ENCODE measurements at places on chromosomes 5 and 9.

GRCh38 chr5:68147659-68148058, 67.9 kb upstream of the PIK3R1 start:
- no peak for DNase-seq

DNA sequence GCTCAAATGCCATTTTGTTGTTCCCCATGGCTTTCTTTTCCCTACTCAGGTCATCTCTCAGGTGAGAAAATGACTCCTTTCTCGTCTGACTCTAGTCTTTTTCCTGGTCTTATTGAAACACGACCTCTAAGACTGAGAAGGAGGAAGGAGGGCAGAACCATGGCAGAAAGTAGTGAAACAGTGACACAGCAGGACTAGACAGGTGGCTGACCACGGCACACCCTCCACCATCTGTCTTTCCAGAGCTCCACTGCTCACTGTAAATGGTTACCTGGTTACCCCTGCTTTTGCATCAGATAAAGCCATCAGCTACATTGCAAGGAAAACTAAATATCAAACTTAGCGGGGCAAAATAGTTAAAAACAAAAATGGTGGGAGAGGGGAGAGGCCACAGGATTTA, 30.9 kb downstream of the NR4A3 start:
- no peak for DNase-seq

DNA sequence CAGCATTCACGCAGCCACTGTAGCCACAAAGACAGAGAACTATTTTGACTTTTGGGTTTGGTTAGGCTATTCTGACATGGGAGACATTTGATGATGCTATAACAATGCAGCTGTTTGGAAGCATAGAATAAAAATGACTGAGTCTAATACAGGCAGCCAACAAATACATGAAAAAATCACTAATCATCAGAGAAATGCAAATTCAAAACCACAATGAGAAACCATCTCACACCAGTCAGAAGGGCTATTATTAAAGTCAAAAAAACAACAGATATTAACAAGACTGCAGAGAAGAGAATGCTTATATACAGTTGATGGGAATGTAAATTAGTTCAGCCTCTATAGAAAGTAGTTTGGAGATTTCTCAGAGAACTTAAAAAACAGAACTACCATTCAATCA, 107.1 kb upstream of the POC5 start:
- DNase-seq = no peak

- no peak for DNase-seq
Observed at GRCh38 chr9:35105571-35106342, 2.8 kb upstream of the STOML2 start.

- peak; percentile 31 for DNase-seq
Observed at GRCh38 chr9:129140397-129141065, 29.3 kb downstream of the PTPA start.

GRCh38 chr9:76697554-76697953, 66.7 kb upstream of the PCA3 start:
- DNase-seq = no peak

DNA sequence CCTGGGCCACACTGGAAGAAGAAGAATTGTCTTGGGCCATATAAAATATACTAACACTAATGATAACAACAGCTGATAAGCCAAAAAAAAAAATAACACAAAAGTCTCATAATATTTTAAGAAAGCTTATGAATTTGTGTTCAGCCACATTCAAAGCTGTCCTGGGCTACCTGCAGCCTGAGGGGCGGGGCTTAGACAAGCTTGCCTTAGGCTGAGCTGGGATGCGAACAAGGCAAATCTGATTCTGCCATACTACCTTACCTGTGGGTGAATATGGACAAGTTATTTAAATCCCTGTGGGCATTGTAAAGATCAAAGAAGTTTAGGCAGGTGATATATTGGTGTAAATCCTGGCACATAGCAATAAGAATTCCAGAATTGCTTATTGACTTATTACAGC, 212.3 kb upstream of the ATP10B start:
- no peak for DNase-seq

- no peak for DNase-seq
Observed at GRCh38 chr9:135772056-135772646, 70.2 kb downstream of the KCNT1 start.

DNA sequence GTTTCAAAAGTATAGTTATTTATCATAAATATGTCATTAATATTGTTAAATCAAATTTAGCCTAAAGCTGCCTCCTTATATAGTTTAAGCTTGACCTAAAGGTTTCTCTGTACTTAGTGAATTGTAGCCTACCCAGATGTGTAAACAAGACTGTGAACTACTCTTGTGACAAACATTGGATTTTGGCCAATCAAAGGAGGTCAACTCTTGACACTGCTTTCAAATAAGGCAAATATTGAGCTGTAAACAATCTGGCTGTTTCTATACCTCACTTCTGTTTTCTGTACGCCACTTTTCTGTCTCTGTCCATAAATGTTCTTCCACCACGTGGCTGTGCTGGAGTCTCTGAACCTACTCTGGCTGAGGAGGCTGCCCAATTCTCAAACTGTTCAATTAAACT, 51.2 kb downstream of the FXN start:
- no peak for DNase-seq

- no peak for DNase-seq
Observed at GRCh38 chr9:116685166-116685565, 1.9 kb upstream of the TRIM32 start.

- no peak for DNase-seq
Observed at GRCh38 chr5:65475895-65476294, 5.8 kb downstream of the ADAMTS6 start.

DNA sequence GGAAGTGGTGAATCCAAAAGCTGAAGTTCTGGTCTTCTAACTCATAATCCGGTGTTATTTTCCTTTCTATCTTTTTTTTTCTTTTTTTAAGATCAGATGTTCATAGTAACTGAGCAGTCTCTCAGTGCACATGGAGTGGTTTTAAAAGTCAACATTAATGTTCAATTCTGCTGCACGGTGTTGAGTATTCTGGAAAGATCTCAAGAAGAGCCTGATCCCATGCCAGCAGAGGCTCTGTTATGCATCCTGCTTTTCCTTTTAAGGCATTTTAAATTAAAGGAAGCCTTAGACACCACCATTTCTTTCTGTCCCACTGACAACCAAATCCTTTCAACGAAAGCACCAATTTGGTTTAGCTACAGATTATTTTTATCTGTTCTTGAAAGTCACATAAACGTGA, 33.4 kb downstream of the SEMA5A start:
- peak; percentile 61 for DNase-seq

DNA sequence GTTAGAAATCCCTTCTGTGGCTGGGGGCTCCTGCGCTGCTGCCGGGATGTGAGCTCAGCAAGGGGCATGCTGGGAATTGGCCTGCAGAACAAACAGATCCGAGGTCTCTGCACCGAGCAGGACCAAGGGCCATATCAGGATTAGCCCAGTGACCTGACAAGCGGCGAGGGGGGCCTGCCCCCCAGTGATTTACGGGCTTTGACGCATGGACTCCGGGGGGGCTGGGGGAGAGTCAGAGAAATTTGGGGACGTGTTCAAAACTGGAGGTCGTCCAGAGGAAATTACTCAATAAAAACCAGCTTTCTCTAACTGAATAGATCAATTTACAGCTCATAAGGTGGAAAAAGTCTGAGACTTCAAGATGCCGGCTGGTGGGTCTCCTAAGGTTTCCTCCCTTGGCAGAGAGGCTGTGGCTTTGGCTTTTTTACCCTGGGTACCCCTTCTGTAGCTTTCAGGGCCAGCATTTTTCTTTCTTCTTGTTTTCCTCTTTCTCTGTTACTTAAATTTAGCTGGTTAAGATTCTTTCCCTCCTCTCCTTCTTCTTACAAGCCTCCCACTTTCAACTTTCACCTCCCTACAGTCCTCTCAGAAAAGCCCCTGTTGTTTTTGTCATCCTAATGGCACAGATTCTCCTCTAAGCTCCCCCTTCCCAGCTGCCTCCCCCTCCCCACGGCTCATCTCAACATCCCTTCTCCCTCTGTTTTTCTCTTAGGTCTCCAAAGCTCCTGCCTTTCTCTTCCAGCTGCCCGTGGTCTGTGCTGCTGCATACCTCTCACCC, 551.0 kb downstream of the CCDC171 start:
- no peak for DNase-seq

DNA sequence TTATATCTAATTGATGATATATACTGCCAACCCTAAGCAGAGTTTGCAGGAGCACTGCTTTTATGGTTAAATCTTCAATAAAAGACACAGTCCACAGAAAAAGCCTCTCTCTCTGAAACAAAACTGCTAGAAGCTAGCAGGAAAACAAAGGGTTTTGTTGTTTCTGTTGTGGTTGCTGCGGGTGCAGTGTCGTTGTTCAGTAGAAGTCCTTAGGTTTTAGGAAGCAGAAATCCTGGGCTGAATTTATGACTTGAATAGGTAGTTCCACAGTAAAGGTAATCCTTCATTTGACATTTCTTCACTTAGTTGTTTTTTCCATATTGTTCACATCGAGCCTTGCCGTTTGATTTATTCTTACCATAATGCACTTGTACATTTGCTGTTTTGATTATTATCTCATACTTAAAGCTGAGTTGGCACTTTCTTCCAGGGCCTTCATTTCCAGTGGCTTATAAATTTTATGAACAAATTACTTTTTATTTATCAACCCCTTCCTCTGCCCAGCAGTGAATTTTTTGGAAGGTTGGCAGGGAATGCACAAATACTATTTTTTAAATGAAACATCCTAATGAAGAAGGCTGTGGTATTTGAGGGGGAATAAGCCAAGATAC, 209.6 kb upstream of the SLC30A5 start:
- no peak for DNase-seq

GRCh38 chr5:75640826-75641225, 29.6 kb downstream of the ANKDD1B start:
- no peak for DNase-seq

DNA sequence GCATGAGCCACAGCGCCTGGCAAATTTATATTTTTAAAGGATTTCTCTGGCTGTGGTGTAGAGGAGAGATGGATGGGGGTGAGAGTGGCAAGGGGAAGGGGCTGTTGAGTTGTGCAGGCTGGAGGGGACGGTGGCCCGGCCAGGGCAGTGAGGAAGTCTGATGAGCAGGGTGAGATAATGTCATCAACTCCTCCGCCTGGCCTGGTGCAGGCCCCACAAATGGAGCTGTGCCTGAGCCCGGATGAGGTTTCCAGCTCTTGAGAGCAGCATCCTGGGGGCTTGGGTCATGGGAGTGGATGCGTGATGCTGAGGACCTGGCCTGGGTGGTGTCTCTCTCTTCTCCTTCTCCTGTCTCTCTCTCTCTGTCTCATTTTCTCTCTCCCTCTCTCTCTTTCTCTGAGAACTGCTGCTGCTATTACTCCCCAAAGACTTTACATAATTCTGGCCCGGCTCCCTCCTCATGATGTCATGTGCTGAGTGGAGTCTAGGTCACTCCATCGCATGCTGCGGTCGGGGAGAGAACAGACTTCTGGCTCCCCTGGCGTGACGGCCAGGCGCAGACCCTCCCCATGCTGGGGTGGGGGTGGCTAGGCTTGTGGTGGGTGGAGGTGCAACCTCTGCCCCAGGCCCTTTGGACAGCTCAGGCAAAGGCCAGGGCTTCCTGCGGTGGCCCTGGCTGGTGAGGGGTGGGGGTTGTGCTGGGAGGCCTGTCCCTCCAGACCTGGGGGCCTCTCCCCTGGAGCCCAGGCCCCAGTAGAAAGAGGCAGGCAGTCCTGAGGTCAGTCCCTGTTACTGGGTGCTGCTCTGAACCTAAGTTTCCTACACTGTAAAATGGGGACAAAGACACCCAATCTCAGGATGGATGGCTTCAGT, 26.4 kb downstream of the FGF18 start:
- DNase-seq = no peak

- DNase-seq = no peak
Observed at GRCh38 chr5:58934629-58935097, 351.8 kb downstream of the RAB3C start.

- DNase-seq = no peak
Observed at GRCh38 chr5:41065691-41066335, 5.3 kb downstream of the MROH2B start.

- no peak for DNase-seq
Observed at GRCh38 chr9:129863059-129863690, 27.9 kb downstream of the USP20 start.

DNA sequence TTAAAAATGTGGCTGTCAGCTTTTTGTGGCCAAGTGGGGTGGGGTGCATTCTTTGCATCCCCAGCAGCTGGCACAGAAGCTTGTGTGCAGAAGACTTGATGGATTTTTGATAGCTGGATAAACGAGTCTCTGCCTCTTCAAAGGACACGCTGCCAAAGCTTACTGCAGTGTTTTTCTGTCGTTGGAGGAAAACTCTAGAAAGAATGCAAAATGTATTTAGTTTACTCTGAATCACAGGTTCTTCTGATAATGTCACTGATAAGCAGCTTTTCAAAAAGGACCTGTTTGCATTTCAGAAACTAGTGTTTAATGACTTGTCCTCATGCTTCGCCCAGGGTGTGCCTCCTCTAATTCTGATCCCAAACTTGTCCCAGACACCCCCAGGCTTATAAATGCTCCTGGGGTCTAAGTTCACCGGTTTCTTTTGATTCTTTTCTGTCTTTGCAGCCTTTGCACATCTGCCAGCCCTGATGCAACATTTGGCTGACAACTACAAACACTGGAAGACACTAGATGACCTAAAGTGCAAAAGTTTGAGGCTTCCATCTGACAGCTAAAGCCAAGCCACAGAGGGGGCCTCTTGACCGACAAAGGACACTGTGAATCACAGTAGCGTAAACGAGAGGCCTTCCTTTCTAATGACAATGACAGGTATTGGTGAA, 66.0 kb downstream of the WDR41 start:
- no peak for DNase-seq

DNA sequence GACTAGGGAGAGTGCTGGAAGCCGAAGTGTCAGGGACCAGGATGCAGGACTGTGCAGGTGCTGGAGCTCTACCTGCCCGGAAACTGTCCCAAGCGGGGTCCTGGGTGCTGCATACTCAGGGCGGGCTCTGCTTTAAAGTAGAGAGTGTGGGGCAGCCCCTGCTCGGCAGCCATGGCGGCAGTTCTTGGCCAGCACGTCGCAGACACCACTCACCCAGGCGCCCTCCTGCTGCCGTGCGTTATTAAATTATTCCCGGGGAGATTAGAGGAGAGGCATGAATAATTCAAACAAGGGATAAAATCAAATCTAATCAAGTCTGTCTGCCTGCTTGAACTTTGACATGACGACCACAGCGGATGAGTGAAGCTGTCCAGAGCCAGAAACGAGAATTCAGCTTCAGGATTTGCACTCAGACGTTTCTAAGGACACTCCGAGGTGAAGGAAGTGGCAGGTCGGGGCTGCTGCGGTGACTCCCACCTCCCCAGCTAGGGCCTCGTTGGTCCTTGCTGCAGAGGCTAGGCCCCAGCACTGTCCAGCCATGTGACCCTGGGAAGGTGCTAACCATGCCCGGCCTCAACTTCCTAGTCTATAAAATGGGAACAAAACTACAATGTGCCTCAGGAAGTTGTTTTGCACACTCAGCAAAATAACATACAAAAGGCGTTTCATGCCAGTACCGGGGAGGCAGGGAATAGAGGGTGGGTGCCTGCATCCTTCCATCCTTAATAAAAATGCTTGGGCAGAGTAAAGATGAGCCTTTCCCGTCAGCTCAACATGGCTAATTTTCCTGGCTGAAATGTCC, 91.3 kb upstream of the ADAMTS2 start:
- DNase-seq = no peak

Measured in DMS79 treated with DMSO at 0.1 percent for 48 hours (cell line).